ENCODE measurements at places on chromosomes 11 and 22. TPM values are rescaled to one million over a fixed set of nuclear protein-coding genes. Genes with fewer than 3 reads are reported as not detected.

CCDC89 gene
- not detected for total RNA-seq

SIAE gene
- total RNA-seq: 4.5 TPM

SLC37A2 gene
- 0.74 TPM for total RNA-seq

GRIA4 gene
- total RNA-seq: 13.6 TPM

ISX gene
- not detected for total RNA-seq

MORC2 gene
- 72.8 TPM for total RNA-seq

SOX10 gene
- total RNA-seq: not detected

SCGB2A2 gene
- not detected for total RNA-seq

PATE2 gene
- total RNA-seq: not detected
